ENCODE measurements at places on chromosomes 16 and 17.

- DNase-seq = no peak
Observed at GRCh38 chr17:35752471-35752870, 568 bp downstream of the GAS2L2 start.

GRCh38 chr16:50395763-50396710 is 27.2 kb upstream of the BRD7 start:
- DNase-seq = no peak

DNA sequence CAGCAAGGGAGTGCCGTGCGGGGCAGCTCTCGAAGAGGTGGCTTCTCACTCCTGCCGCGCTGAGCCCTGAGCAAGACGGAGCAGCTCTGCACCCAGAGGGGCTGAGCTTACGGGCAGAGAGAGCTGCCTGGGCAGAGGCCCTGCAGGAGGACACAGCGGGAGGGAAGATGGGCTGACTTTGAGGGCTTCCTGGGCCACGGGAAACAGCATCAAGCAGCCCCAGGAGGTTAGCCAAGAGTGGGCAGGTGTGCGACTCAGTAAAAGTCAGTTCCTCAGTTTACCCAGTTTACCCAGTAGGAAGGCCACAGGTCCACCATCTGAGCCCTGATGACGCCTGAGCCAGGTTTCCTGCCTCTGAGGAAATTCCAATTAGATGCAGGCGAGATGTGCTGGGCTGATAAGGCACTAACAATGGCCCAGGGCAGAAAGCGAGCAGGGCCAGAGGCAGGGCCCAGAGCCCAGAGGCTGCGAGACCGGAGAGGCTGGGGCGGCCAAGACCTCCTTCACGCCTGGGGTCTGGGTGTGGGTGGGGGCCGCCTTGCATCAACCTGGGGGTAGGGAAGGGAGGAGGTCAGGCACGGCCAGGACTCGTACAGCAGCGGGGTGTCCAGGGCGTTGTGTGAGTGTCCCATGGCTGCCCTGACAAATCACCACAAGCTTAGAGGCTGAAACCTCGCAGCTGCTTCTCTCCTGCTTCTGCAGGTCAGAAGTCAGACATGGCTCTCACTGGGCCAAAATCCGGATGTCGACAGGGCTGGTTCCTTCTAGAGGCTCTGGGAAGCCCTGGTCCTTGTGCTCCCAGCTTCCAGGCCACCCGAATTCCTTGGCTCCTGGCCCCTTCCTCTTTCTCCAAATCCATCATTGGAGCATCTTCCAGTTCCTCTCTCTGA is 32.0 kb upstream of the CIBAR2 start:
- no peak for DNase-seq

DNA sequence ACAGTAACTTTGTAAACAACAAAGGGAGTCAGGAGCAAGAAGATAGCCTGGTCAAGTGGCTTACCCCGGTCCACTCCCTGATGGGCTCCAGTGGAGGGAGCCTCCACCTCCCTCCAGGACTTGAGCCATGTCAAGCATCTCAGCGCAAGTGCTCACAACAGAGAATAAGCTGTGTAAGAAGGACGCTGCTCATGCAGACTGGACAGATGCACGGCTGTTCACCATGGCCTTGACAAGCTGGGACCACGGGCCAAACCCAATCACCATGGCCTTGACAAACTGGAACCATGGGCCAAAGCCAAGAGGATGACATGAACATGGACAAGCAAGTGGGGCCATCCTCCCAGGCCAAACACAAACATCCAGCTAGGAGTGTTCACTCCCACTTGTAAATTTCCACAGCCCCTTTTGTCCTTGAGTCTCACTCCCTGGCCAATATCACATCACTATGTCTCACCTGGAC is 3.4 kb upstream of the PITPNM3 start:
- no peak for DNase-seq

- DNase-seq = no peak
Observed at GRCh38 chr16:84751241-84751640, 51.4 kb downstream of the USP10 start.

DNA sequence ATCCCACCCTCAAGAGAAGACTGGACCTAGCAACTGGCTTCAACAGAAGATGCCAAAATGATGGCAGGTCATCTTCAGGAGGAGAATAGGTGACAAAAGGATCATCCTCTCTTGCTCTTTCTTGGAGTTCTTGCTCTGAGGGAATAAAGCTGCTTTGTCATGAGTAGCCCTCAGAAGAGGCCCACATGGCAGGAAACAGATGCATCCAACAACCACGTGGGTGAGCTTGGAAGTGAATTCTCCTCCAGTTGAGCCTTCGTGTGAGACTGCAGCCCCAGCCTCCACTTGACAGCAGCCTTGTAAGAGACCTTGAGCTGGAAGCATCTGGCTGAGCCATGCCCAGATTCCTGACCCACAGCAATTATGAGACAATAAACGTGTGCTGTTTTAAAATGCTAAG is 87.5 kb downstream of the DYNLRB2 start:
- no peak for DNase-seq

GRCh38 chr16:71954699-71955195 is 45.5 kb downstream of the PKD1L3 start:
- no peak for DNase-seq

- DNase-seq = no peak
Observed at GRCh38 chr16:59611556-59611955, 877.4 kb upstream of the GOT2 start.

GRCh38 chr17:81708739-81709185 is 3.3 kb upstream of the SLC25A10 start:
- no peak for DNase-seq

Data from stimulated activated CD8-positive, alpha-beta memory T cell treated with anti-CD3 and anti-CD28 coated beads, Interleukin-4, amount 100 ng/mL, for 24 hours (primary cell).